Cardiac atrium fibroblast (primary cell): ENCODE measurements at places on chromosomes 1 and 21. TPM values are rescaled to one million over a fixed set of nuclear protein-coding genes. Genes with fewer than 3 reads are reported as not detected.

LORICRIN gene
- total RNA-seq: not detected in 2 replicates

TFF3 gene
- total RNA-seq: 0.54 TPM in 1 of 2 replicates, not detected in the other

DCST1 gene
- total RNA-seq: not detected in 2 replicates

FAM167B gene
- 2.8 TPM in 1 of 2 replicates, not detected in the other for total RNA-seq

CDA gene
- total RNA-seq: 1.6 TPM in 1 of 2 replicates, not detected in the other

TCEA3 gene
- 3.2 and 3.6 TPM in 2 replicates for total RNA-seq

DENND2D gene
- 3.7 and 4.9 TPM in 2 replicates for total RNA-seq

KIRREL1 gene
- total RNA-seq: 77.6 and 94.6 TPM in 2 replicates

PLEKHO1 gene
- 18.1 and 19.0 TPM in 2 replicates for total RNA-seq

OPRD1 gene
- total RNA-seq: not detected in 2 replicates

LCE1B gene
- not detected in 2 replicates for total RNA-seq

PALMD gene
- 12.2 and 30.0 TPM in 2 replicates for total RNA-seq

C1orf167 gene
- total RNA-seq: 3.6 TPM in 1 of 2 replicates, not detected in the other

SERINC2 gene
- 7.2 and 9.1 TPM in 2 replicates for total RNA-seq

ADCY10 gene
- total RNA-seq: under 0.01 TPM in 1 of 2 replicates, not detected in the other

C8B gene
- not detected in 2 replicates for total RNA-seq

USH2A gene
- not detected in 2 replicates for total RNA-seq

SNRPE gene
- 64.6 and 85.9 TPM in 2 replicates for total RNA-seq

ACTRT2 gene
- not detected in 2 replicates for total RNA-seq

GBP1 gene
- 14.6 and 19.7 TPM in 2 replicates for total RNA-seq
